ENCODE measurements at places on chromosomes 7 and 10.

DNA sequence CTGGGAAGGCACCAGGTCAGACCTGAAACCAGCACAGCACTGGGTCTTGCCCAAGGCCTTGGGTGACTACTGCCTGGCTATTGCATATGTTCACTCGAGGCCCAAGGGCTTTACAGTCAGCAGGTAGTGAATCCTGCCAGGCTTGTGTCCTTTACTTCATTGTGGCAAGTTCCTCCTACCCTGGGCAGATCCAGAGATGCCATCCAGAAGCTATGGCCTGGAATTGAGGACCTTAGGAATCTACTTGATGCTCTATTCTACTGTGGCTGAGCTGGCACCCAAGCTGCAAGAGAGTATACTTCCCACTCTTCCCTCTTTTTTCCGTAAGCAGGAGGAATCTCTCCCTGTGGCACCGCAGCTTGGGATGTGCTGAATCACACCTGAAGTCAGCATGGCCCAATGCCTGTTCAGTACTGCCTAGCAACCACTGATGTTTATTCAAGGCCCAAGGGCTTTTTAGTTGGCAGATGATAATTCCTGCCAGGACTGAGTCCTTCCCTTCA is 246.7 kb upstream of the CTBP2 start:
- peak; percentile 8 for DNase-seq

DNA sequence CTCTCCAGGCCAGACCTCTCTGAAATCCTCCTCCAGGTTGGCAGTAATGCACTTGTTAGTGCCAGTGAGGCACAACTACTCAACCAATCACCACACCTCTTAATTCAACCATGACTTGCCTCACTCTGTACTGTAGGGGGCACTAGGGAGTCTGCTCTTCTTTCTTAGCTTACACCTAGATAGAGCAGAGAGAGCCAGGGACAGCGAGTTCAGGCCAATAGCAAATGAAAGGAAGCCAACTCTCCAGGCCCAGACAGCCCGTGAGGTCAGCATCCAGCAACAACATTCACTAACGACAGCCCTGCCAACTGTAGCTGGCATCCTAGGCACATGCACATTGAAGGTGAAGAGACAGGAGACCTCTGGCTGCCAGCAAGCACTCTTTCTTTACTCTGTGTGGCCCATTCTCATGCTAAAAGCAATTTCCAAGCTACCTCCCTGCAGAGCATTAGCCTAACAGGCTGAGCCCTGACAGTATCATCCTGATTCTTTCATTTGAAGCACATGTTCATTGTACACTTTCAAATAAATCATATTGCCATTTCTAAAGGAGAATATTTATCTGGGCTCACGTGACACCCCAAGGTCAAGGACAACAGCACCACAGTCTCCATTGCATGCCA is 136.3 kb downstream of the DPY19L1 start:
- no peak for DNase-seq

GRCh38 chr10:32153931-32154330 is 97.7 kb upstream of the KIF5B start:
- no peak for DNase-seq

GRCh38 chr7:135188298-135188984 is 17.9 kb upstream of the CYREN start:
- no peak for DNase-seq

GRCh38 chr7:3956949-3957348 is 655.9 kb downstream of the SDK1 start:
- no peak for DNase-seq

DNA sequence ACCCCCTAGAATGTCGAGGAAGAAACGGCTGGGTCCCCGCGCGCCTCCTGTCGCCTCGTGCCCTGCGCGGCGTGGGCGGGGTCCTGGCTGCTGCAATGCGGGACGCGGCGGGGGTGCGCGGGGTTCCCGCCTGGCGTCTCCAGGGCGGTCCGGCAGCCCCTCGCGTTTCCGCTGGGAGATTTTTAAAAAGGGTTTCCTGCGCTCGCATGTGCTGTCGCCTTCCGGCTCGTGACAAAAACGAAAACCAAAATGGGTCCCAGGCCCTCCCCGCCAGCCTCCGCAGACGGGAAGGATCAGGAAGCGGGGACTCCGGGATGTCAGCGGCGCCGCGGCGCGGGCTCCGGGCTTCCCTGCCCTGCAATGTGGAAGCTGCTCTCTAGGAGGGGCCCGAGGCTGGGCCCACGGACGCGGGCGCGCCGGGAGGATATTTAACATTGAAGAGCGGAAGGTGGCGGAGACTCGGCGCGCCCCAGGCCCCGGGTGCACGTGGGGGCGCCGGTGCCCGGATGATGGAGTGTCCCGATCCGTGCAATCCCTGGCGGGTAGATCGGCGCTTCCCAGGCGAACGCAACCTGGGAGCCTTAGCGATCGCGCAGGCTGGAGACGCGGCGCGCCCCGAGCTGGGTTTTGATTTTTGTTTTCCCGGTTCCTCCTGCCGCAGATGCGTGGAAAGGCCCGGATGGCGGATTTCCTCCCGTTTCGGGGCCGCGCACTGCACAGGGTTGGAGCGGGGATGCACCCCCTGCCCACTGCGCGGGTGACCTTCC is 1.0 kb downstream of the PFKP start:
- no peak for DNase-seq

- DNase-seq, result no peak
These were observed 481.6 kb downstream of the PARD3 start for GRCh38 chr10:34333513-34333912.

- peak; percentile 38 for DNase-seq
These were observed 155.5 kb upstream of the LYZL2 start for GRCh38 chr10:30784897-30785605.

DNA sequence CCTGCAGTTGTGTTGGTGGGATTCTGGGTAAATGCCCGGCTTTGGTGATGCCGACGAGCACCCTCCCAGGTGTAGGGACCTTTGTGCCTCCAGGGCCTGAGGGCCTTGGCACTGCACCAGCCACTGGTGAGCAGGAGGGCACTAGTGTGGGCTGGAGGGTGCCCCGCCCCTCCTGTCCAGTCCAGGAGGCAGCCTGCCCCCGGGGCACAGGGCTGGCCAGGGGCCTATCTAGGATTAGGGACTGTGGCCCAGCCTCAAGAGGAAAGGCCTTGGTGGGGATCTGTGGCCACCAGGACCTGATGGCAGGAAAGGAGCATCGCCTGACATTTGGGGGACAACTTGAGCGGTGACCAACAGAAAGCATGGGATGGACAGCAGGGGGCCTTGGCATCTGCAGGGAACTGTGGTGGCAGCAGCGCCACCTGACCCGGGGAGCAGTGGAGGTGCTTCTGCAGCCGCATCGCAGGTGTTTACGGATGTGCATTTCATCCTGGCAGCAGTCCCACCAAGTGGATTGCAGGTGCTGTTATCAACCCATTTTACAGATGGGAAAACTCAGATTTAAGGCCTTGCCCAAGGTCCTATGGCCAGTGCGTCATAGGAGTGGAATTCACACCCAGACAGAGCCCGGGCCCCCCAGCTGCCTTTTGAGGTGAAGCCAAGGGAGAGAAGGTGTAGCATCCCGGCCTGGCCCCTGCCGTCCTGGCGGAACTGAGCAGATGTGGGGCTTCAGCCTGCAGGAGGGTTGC is 11.1 kb downstream of the ZNF316 start:
- no peak for DNase-seq

GRCh38 chr7:10706875-10707493 is 266.7 kb upstream of the PHF14 start:
- no peak for DNase-seq

- no peak for DNase-seq
These were observed 714.1 kb upstream of the COBL start for GRCh38 chr7:52030722-52031121.

DNA sequence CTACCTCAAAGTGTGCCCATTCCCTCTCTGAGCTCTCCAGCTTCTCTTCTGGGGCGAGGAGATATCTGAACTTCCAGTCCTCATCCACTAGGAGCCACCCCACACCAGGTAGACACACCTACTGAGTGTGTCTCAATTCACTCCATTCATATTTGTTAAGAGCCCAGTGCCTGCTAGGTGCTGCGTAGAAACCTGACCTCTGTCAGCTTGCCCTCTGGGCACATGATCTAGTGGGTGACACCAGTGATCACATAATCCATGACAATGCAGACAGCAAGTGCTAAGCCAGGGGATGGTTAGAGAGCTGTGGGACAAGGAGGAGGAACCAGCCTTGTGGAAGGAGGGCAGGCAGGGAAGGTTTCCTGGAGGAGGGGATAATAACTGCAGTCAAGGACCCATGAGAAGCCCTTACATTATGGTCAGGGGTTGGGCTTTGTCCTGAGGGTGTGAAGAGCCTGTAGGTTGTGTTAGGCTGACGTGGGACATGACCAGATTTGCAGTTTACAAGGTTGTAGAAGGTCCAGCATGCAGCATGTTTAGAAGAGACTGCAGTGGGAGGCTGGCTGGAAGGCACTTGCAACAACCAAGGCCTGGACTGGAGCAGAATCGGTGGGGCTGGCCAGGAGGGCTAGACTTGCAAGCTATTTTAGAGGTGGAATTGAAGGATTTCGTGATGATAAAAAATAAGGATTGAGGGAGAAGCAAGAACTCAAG is 81.8 kb downstream of the COL13A1 start:
- no peak for DNase-seq

DNA sequence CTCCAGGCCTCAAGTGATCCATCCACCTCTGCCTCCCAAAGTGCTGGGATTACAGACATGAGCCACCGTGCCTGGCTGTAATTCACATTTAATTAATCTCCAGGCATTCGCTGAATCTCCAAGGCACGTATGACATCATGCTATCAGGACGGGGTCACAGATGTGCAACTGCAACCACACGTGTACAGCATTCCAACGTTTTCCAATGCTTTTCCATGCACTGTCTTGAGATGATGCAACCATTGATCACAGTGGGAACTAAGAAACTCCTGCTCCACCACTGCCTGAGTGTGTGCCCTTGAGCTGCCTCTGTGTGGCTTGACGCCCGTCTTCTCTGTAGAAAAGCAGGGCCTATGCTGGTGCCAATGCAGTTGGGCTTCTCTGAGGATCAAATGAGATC is 119.8 kb upstream of the LYZL2 start:
- no peak for DNase-seq

- no peak for DNase-seq
These were observed 133.7 kb upstream of the RSU1 start for GRCh38 chr10:16950656-16951601.

DNA sequence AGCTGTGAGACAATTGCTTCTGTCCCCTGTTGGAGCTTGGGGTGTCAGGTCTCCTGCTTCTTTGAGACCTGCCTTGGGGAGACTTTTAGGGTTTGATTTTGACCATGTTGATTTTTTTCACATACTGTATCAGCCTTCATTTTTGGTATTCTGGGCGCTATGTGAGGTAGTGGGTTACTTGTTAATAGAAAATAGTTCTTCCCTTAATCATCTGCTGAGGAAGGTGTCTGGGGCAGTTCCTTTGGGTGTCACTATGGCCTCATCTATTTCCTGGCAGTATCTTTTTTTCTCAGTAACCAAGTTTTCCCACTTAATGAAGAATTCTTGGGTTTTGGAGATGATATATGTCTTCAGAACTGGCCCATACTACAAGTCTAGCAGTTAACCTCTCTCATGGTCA is 4.6 kb upstream of the NOLC1 start:
- no peak for DNase-seq
